ENCODE measurements at places on chromosomes 4 and X.

DNA sequence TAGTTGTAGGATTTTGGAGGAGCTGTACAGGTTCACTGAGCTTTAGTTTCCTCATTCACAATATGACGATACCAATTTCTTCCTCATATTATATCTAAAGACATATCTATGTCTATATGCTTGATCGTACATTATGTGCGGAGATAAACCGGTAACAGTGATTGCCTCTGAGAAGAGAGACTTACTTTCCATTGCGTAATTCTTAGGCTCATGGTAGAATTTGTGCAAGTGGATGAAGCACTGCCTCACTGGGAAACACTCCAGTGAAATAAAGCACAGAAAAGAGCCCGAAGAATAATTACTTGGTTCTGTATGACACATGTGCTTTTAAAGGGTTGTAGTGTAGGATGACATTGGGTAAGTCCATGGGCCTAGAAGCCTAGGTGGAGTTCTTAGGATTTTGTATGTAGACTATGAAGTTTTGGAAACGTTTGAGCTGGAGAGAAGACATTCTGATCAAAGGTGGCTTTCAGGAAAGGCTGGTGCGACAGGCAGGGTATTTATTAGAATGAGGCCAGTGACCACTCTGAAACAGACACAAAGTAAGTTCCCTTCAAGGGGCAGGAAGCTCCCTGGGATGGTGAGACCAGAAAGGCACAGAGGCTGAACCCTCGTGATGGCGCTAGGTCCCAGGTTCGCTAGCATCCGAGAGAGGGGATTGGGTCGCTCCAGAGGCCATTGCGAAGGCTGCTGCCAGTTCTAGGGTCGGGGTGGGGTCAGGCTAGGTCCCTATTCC is 649 bp upstream of the VBP1 start:
- no peak for DNase-seq

- no peak for DNase-seq
Observed at GRCh38 chr4:88185906-88186305, 27.5 kb upstream of the ABCG2 start.

- no peak for DNase-seq
Observed at GRCh38 chrX:100973411-100973810, 3.9 kb downstream of the ARL13A start.

GRCh38 chr4:130485371-130485770 is 1389.4 kb downstream of the C4orf33 start:
- DNase-seq, result no peak

- DNase-seq, result peak; percentile 75
Observed at GRCh38 chr4:24912252-24913118, at the start of gene CCDC149. Gene CCDC149, minus strand, starts transcription at chr4:24913042. Its CDS starts 178 bp downstream, at chr4:24912864.

DNA sequence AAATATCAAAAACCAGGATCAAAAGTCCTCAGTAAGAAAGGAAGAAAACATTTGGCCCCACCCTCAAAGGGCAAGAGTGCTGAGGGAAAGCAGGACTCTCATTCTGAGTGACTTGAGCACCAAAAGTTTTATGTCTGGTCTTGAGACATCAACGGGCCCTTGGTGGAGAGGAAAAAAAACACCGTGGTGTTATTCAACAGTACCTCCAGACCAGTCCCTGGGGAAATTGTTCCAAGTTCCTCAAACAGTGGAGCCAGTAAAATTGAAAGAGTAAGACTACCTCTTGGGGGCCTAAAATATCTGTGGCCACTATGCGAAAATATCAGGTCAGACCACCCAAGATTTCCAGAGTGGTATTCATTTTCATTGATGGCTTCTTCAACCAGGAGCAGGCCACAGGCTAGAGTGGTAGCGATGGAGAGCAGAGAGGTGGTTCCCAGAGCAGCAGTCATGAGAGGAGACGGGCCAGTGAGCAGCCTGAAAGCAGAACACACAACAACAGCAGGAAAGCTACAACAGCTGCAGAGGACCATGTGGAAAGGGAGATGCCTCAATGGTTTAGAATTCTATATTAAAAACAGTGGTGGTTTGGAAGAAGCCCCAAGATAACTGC is 63.7 kb upstream of the RPL34 start:
- DNase-seq, result no peak

DNA sequence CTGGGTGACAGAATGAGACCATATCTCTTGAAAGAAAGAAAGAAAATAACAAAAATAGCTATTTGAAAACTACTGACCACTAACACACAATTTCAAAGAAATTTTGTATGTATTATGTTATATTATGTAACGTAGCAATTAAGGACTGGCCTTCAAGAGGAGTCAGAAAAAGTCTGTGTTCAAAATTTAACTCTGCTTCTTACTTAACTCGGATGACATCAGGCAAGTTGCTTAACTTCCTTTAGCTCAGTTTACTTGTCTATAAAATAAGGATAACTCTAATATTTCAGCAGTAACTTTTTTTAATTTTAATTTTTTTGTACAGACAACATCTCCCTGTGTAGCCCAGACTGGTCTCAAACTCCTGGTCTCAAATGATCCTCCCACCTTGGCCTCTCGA is 14.6 kb upstream of the PRSS12 start:
- no peak for DNase-seq

- peak; percentile 72 for DNase-seq
Observed at GRCh38 chr4:6546681-6547447, 28.1 kb upstream of the MAN2B2 start.

DNA sequence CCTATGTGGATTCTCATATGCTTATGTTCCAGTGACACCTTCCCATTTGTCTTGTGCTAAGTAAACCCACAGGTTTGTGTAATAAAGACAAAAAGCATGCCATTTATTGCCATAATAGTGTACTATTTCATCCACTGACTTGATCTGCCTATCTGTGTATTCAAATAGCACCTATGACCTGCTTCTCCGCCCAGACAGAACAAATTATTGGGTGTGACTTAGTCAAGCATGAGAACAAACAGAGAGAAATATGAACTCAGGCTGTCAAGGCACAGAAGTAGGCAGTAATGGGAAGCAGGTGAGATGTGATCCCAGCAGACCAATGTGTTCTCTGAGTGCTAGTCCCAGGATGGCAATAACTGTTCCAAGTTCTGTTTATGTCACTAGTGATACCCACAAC is 25.4 kb downstream of the ELOVL6 start:
- no peak for DNase-seq

DNA sequence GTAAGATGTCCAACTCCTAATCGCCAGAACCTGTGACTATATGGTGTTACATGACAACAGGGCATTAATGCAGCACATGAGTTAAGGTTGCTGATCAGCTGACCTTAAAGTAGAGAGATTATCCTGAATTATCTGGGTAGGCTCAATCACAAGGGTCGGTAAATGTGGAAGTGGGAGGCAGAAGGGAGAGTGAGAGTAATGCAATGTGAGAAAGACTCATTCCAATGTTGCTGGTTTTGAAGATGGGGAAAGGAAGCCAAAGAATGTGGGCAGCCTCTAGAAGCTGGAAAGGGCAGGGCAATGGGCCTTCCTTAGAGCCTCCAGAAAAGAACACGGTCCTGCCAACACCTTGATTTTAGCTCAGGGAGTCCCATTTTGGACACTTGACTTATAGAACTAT is 67.4 kb downstream of the STX18 start:
- no peak for DNase-seq

- no peak for DNase-seq
Observed at GRCh38 chrX:109890300-109890699, 112.6 kb upstream of the TMEM164 start.

DNA sequence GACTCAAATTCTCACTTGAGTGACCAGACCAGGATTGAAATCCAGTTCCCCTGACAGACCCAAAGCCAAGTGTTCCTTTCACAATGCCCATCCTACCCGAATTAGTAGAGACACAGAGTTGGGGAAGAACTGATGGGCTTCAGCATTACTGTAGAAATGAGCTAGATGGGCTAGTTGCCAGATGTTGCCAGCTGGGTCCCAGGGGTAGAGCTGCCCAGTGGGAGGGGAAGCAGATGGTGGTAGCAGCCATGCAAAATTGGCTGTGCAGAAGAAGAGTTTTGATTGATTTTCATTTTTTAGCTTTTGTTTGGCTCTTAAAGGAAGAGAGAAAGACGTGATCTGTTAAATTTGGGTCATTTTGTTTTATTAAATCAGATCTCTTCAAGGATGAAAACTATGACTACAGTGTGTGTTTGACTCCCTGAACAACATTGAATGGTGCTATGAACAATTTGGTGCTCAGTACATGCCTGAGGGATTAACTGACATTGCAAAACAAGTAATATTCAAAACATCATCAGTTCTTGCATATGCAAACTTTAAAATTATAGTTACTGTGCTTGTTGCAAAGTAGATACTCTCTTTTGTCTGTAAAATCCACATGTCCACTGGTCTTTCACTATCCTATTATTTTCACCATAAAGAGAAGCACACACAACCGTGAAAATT is 86.0 kb downstream of the PARM1 start:
- no peak for DNase-seq

GRCh38 chr4:160318567-160319220 is 1215.8 kb downstream of the RAPGEF2 start:
- DNase-seq, result no peak

DNA sequence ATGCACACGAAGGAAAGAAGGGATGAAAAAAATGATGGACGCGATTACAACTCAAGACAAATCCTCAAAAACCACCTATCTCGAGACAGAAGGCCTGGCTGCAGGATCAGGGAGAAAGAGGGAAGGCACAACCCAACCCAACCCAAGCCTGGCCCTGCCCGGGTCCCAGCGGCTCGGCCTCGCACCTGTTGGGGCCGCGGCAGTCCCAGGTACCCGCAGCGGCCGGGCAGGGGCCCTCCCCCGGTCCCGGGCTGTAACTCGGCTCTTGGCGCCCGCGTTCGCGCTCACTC is 464 bp downstream of the RASGEF1B start:
- no peak for DNase-seq

DNA sequence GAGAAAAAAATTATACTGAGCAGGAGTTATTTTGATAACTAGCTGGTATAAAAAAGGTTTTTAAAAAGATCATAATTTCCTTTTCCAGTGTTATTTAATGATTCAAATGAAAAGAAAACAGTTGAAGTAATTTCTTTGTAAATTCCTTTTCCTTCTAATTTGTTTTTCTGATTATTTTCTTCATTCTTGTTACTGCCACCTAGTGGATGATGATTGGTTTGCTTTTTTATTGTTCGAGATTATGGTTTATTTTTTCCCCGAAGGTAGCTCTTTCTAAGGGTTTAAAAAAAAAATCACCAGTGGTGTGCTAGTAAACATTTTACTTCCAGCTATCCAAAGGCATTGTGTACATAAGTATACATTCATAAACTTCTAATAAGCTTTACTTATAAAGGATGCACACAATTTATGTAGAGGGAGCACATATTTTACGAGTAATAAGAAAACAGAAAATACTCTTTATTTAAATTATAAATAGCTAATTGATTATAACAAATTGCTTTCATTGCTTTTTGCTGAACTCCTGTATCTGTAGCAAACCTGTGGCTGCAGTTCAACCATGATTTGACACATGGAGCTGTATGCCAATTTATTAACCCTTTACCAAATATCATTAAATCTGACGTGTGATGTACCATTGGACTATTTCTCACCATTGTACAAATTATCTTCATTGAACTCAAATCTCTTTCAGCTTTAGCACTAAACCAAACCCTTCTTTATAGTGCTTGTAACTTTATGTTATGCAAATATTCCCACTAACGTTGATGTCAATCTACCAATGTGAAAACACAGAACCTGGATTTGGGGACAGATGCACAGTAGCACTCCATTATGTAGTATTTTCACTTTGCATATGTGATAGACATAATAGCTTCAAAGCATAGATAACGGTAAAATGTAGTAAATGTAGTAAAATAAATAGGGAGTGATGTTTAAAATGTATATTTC is 97.8 kb upstream of the ANK2 start:
- DNase-seq, result no peak

GRCh38 chrX:73922856-73923455 is 360.0 kb downstream of the CHIC1 start:
- no peak for DNase-seq

GRCh38 chrX:2311501-2311900 is 189.3 kb downstream of the DHRSX start:
- DNase-seq, result peak; percentile 53

- no peak for DNase-seq
Observed at GRCh38 chrX:30610026-30610425, 32.5 kb upstream of the TASL start.

DNA sequence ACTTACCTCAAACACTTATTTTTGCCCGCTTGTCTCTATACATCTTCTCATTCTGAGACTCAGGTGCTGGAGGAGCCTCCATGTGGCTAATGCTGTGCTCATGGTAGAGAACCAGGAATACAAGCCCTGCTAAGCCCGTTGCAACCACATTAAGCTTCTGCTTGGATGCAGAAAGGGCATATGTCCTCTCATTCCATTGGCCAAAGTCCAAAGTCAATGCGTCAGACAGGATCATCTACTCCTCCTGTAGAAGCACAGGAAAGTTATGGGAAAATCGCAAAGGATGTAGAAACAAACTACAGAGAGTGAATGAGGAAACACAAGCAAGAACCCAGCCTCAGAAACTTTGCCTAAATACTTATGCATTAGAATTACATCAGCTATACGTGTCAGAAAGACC is 124.5 kb upstream of the AGA start:
- no peak for DNase-seq

- DNase-seq, result peak; percentile 30
Observed at GRCh38 chr4:6360385-6360784, 90.7 kb downstream of the WFS1 start.

GRCh38 chr4:82501154-82501442 is 60.7 kb downstream of the TMEM150C start:
- no peak for DNase-seq

DNA sequence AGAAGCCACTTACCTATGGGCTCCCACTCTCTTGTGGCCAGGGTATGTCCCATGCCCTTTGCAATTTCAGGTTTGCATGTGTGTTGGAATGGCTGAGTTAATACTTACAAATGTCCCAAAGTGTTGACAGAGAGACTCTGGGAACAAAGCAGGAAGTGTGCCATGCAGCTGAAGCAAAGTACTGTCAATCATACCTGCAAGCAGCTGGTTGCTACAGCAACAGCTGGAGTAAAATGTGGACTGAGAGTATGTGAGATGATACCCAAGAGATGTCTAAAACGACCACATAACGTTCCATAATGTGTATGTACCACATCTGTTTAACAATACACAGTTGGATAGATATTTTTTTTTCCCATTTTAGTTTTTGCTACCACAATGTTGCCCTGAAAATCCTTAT is 82.8 kb upstream of the CAMK2D start:
- DNase-seq, result no peak

GRCh38 chr4:169940460-169940859 is 85.7 kb downstream of the MFAP3L start:
- no peak for DNase-seq

GRCh38 chr4:137866671-137867070 is 334.4 kb upstream of the PCDH18 start:
- no peak for DNase-seq

GRCh38 chr4:3074846-3075651 is 568 bp downstream of the HTT start:
- peak; percentile 82 for DNase-seq

- DNase-seq, result no peak
Observed at GRCh38 chr4:61507091-61507490, 307.0 kb downstream of the ADGRL3 start.

- no peak for DNase-seq
Observed at GRCh38 chrX:3550160-3550751, 163.2 kb downstream of the PRKX start.
